ENCODE measurements at places on chromosomes 6 and 20.

- no peak for DNase-seq
Measured at GRCh38 chr6:28634411-28634760, 108.7 kb downstream of the GPX5 start.

- no peak for DNase-seq
Measured at GRCh38 chr6:108846628-108847027, 1.6 kb upstream of the ARMC2 start.

DNA sequence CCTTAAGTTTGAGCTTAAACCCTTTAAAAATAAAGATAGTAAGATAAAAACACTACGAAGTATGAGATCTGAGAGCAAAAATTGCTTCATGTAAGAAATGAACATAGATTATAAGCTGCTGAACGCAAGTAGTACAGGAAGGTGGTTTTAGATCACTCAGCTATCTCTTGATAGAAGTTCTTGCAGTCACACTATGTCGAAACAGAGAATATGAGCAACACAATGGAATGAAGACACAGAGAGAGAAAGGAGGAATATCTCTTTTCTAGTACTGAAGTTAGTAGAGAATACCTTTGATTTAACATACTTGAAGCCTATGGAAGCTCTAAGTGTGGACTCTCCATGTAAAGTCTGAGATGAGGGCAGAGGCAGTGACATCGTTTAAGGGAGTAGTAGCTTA is 162.7 kb downstream of the CDK19 start:
- DNase-seq = no peak

- DNase-seq = no peak
Measured at GRCh38 chr6:98971303-98971702, 23.6 kb upstream of the FBXL4 start.

DNA sequence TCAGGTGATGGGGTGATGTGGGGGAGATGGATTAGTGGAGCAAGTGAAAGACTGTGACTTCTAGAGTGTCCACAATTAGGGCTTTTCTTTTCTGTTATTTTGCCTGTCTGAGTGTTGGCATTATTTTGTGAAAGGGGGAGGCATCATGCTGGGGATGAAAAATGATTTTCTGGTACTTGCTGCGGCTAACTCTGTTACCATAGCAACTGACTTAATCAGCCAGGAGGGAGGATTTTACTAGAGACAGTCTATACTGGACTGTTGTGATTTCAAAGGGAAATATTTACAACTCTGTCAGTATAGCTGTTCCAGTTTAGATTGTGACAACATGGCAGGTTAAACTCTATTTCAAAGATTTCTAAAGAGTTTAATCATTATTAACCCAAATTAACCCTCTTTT is 30.4 kb upstream of the MRAP2 start:
- no peak for DNase-seq

DNA sequence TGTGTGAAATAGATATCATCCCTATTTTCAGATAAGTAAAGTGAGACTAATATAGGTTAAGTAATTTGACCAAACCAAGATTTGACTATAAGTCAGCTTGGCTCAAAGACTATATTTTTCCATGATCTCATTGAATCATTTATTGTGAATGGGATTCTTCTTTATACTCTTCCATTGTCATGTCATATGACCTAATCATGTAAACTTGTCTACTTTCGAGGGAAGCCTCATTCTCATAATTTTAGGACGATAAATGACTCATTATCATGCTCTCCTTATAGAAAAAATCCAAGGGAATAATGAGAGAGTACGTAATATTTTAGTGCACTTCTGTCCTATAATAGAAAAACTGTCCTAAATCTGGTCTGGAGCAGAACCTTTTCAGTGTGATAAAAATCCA is 40.9 kb upstream of the CCN6 start:
- DNase-seq = no peak

DNA sequence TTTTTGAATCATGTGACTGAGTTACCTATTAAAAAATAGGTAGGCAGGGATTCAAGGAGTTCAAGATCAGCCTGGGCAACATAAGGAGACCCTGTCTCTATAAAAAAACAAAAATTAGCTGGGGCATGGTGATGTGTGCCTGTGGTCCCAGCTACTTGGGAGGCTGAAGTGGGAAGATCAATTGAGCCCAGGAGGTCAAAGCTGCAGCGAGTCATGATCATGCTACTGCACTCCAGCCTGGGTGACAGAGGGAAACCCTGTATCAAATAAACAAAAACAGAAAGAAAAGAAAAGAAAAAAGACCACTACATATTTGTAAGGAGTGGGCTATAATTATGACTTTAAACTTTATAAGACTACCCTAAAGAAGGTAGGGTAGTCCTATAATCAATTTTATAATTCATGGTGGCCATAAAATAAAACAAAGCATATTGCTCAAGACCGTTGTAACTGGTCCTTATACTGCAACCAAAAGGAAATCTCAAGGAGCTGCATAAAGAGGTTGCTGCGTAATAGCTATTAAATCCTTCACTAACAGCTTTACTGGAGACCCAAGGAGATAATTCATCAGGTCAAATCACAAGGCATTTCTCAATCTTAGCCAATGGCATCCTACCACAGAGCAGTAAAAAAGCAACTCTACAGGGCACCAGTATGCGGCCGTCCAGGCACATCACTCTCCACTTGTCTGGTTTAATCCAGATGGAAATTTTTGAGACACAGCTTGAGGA is 13.5 kb downstream of the PIGU start:
- DNase-seq = no peak

GRCh38 chr6:130776287-130776925 is 50.8 kb upstream of the SMLR1 start:
- DNase-seq = no peak

DNA sequence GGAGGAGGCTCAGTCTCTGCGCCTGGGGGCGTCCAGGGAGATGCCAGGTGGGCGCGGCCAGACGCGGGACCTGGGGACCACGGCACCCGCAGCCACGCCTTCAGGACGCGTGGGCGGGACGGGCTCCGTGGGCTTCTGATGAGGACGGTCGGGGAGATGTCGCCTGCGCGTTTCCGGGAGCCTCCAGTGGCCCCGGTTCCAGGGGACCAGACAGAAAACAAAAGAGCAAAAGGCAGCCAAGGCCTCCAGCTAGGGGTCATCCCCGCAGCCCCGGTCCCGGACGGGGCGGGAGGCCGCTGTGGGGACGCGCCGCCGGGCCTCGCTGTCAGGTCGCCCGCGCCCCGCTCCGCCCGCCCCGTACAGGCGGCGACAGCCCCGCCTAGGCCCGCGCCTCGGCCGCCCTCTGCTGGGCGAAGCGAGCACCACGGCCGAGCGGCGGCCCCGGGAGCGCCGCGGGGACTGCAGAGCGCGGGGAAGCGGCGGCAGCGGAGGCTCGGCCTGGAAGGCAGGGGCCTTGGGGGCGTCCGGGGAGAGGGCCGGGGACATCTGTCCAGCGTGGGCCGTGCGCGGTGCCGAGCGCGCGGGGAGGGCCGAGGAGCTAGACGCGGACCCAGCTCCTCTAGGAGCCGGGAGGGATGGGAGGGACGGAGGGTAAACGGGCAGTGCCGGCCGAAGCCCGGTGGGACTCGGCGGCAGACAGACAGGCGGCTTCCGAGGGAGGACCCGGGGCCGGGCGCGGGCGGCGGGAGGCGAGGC is 48.7 kb downstream of the TMEM242 start:
- DNase-seq = no peak

GRCh38 chr6:137982418-137983189 is 115.5 kb downstream of the TNFAIP3 start:
- no peak for DNase-seq

GRCh38 chr20:5056801-5057599 is 55.7 kb upstream of the SLC23A2 start:
- no peak for DNase-seq

DNA sequence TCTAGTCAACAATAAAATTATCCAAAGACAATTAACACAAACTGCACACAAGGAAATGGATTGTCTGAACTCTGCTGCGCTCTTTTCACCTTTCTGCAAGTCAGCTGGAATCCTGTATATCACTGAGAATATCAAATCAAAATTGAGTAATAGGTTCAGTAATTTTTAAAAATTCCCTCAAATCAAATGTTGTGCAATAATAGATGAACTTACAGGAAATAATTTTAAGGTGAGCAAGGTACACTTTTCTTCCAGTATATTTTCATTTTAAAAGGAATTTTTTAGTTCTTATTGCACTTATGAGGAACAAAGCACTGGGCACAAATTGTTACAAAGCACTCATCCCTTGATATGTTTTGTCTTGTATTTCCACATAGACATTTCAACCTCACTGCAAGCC is 1.2 kb downstream of the SAYSD1 start:
- DNase-seq = no peak

DNA sequence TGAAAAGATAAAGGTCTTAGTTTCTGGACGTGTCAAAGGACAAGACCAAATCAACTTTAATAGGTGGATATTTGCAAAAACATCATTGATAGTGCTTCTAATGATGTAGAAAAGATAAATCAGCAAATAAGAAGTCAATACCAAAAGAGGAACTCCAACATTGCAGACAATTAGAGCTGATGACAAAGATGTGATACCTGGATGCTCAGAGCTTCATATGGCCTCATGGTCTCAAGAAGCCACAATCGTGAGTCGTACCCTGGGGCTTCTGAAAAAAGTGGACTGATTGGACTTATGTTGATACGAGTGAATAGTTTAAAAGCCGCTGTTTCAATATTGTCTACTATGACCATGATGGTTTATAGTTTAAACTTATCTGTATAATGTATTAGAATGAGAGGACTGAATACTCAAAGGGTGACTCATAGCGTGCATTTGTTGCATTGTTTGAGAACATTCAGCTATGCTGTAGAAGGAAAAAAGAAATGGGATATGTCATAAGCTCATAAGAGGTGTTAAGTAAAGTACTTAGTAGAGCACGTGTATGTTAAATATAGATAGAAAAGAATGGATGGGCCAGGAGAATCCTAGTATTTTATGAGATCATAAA is 54.6 kb upstream of the RIPOR2 start:
- no peak for DNase-seq

DNA sequence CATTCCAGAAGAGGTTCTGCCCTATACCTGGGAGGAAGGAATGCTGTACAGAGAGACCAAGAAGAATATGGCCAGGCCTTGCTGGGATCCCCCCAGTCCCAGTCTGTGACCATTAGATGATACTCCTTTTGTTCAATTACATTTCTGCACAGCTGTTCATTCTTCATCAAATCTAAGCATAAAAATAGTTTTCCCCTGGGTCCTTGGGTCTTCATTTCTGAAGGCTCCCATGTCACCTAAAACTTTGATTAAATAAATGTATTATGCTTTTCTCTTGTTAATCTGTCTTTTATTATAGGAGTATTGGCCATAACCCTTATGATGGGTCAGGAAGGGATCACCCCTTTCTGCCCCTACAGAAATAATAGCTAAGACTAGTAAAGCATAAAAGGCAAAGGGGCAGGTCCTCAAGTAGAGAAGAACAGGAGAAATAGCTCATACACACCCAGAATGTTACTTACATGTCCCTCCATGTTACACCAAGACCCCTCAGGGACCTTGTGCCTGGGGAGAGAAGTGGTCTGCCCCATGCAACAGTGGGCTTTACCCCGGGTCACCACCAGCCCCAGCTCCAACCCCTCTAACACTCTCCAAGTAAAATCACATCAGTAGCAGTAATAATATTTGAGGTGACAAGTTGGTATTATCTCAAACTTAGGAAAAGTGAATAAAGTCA is 2.1 kb upstream of the LTA start:
- DNase-seq = no peak

- no peak for DNase-seq
Measured at GRCh38 chr20:9492067-9492466, 22.3 kb upstream of the LAMP5 start.

DNA sequence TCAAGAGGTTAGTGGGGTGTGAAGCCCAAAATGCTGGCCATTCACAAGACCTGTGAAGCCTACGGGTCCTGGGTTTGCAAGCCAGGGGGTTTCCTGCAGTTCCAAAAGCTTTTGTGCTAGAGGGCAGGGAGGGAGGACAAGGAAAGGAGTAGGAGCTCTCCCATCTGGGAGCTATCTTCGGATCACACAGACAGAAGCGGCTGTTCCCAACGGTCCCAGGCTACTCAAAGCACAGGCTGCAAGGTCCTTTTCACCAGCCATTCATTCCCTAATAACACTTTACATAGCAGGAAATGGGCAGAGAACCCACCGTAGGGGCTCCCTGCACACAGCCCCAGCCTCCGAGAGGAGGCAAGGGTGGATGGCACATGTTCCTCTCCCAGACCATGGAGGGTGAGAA is 296.9 kb downstream of the FOXC1 start:
- DNase-seq = no peak

GRCh38 chr6:39223555-39223954 is 5.7 kb downstream of the KCNK5 start:
- no peak for DNase-seq

DNA sequence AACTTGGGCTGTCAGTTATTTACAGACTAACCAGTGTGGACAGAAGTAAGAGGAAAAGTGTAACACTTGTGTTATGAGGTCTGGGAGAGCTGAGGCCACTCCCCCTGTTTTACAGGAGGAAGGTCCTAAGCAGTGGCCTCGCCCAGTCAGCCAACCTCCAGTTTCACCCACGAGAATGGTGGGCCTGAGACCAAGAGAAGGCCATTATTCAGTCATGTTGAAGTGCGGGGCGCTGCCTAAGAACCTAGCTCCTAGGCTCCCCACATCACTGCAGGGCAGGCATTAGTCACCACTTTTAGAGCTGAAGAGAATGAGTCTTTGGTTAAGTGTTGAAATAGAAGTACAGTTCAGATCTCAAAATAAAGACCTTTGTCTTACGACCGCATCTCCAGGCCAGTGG is 27.9 kb downstream of the CDYL start:
- no peak for DNase-seq

- no peak for DNase-seq
Measured at GRCh38 chr6:25628471-25629197, 23.4 kb upstream of the SCGN start.

GRCh38 chr6:43771210-43771857 is 1.3 kb downstream of the VEGFA start:
- DNase-seq = peak; percentile 48

- no peak for DNase-seq
Measured at GRCh38 chr20:48266571-48266970, 481.3 kb upstream of the SULF2 start.

DNA sequence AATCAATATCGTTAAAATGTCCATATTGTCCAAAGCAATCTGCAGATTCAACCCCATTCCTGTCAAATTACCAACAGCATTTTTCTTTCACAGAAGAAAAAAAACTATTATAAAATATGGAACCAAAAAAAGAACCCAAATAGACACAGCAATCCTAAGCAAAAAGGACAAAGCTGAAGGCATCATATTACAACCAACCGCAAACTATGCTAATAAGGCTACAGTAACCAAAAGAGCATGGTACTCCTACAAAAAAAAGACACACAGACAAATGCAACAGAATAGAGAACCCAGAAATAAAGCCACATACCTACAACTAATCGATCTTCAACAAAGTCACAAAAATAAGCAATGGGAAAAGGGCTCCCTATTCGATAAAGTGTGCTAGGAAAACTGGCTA is 49.2 kb downstream of the RNGTT start:
- DNase-seq = no peak
